ENCODE measurements at places on chromosomes 4 and X.

DNA sequence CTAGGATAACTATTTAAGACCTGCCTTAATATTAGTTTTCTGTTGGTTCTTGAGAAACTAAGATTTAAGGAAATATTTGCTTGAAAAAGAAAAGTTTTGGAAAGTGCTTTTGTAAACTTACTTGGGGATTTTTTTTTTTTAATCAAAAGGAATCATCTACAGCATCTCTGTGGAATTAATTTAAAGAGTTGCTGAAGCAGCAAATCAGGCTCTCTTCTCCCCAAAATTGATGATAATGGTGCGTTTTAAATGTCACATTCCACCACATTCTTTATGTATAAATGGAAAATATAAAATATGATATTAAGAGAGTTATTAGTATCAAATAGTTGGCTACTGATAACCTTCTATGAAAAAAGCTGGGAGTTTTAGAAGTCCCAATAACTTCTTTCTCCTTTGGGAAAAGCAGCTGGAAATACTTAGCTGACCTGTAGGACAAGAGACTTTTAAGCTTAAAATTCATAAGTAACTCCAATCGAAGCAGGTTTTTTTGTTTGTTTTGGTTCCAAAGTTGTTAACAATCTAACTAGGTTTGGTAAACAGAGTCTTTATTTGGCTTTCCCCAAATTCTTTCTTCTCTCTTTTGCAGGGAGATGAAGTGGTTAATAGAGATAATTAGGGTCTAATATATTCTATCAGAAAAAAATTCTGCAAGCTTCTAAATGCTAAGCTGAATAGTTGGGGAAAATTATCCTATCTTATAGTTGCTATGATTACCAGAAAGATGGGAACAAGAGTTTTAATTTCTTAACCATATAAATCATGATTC is 4.4 kb downstream of the KLF3 start:
- DNase-seq = no peak

GRCh38 chrX:6257025-6257424 is 28.4 kb upstream of the NLGN4X start:
- no peak for DNase-seq

DNA sequence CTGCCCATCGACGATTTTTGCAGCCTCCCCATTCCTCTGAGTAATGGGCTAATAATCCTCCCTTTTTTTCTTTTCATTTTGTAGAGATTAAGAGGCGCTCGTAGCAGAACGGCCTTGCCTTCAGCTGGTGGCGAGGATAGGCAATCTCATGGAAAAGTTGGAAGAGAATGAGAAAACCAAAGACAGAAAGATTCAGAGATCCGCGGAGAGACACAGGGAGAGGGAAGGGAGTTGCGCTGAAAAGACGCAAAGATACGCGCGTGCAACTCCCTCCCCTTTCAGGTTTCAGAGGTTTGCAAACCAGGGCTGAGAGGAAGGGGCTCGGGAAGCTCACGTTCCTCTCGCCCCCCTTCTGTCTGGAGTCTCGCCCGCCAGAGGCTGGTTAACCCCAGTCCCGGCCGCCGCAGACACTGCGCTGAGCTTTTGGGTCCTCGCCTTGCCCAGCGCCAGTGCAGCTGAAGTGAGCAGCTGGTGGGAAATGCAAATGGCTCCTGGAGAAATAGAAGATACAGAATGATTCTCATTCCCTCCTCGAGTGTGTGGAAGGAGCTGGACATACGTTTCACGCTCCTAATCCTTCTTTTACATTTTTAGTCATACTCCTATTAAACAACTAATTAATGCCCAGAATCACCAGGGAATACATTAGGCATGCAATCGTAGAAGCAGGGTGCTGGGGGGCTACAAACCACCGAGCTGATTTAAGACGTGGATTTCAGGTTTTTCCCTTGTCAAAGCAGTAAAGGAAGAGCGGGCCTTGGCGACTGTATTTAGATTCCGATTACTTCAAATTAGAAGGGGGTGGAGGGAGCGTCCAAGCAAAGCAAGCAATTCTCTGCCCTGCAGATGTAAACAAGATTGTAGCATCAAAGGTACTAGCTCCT is 16.6 kb upstream of the PITX2 start:
- no peak for DNase-seq

DNA sequence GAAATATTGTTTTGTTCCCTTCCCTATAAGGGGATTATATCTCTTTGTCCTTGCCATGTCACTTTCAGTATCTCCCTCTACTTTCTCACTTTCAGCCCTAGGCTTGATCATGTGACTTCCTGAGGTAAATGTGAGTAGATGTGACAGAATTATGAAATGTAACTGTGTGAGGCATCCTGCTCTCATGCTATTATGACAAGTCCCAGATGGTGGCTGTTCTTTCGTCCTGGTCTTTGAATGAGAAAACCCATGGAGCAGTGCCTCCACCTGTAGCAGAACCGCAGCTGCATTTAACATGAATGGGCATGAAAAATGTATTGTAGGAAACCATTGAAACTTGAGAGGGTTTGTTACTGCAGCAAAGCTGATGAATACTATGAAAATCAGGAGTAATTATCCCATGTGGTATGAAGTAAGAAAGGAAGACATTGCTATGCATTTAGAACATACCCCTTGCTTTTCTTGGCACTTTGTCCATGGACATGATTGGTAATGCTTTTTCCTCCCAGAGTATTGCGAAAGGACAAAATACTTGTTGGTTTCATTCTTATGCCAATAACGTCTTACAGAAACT is 202.2 kb upstream of the GPRIN3 start:
- no peak for DNase-seq

DNA sequence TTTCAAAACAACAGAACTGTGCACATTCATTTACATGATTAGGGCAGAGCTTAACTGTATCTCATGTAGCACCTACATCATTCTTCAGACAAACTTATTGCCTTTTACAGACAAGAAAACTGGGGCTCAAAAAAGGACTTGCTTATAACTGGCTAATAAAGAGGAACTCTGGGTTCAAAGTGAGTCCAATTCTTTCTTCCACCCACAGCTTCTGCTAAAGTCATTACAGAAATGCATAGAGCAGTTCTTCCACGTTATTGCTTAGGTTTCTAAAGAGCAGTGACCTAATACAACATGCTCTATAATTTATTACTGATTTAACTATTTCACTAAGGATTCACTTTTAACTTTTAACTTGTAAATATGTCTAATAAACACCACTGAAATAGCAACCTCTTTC is 60.6 kb downstream of the ELOVL6 start:
- no peak for DNase-seq

DNA sequence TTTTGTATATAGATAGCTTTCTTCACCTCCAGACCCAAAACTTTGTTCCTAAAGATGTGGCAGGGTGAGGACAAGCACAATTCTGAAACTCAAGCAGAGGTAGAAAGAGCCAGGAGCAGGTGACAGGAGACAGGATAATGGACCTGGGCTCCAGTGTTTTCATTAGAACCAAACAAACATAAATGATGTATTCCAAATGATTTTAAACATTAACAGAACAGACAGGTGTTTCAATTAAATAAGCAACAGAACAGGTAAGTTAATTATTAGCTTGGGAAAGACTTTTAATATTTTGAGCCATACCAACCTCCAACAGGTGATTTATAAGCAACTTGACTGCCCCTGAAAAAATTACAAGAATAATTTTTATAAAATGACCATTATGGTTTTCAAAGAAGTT is 459.4 kb upstream of the LCORL start:
- no peak for DNase-seq

DNA sequence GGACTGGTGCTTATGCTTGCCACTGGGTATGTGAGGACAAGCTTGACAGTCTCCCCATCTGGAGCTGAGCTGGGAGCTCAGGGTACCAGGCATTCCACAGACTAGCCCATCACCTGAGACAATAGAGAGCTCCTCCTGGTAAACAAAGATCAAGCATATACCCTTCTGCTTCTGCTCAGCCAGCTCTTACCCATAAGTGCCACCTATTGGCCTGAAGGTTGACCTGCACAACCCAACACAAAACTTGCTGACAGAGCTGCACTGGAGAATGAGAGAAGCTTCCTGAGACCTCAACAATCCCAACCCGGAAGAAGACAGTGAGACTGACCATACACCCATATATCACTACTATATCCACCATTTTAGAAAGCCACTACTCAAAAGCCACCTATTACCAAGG is 1049.2 kb upstream of the INTU start:
- no peak for DNase-seq

- no peak for DNase-seq
Measured at GRCh38 chr4:96525898-96526297, 686.0 kb downstream of the PDHA2 start.

- no peak for DNase-seq
Measured at GRCh38 chrX:40446921-40447320, 133.8 kb upstream of the ATP6AP2 start.

DNA sequence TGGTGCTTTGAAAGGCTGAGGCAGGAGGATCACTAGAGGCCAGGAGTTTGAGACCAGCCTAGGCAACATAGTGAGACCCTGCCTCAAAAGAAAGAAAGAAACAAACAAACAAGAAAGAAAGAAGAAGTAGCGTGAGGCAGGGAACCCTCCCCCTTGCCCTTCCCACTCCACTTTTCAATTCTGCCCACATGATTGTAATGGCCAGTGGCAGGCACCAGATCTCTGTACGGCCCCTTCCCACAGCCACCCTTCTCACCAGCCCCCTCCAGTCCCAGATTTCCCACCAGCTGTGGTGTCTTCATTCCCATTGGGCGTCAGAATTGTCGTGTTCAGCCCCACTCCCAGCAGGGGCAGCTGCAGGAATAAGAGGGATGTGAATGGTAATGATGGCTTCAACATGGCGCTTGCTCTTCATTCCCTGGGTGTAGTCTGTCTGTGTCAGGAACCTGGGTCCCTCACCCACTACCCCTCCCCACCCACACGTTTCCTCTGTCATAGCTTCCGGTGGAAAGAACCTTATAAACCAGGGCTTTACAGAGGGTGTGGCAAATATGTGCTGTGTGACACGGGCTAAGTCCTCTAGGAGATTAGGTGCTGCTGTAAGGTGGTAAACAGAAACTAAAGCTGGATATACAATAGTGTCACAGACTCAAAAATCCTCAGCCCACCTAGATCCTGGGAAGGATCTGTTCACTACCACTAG is at the start of gene IL2RG:
TSS of gene IL2RG (minus strand) at position 437 of the 703 bp plus-strand sequence. CDS start at position 399, 38 bp downstream.
- DNase-seq = no peak

DNA sequence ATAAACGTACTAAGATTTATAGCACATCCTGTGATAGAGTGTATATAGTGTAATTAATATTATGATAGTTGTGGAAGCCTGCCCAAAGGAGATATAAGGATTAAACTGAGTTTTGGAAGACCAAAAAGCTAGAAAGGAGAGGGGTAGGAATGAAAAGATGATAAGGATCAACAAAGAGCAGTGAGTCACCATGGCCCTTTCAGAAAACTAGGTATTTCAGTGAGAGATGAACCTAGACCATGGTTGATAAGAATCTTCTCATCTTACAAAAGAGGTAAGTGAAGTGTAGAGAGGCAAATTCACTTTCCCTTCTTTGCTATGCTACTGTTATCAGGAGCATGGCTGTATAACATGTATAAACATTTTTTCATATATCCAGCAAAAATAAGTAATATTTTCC is 133.8 kb upstream of the PLAC1 start:
- no peak for DNase-seq

DNA sequence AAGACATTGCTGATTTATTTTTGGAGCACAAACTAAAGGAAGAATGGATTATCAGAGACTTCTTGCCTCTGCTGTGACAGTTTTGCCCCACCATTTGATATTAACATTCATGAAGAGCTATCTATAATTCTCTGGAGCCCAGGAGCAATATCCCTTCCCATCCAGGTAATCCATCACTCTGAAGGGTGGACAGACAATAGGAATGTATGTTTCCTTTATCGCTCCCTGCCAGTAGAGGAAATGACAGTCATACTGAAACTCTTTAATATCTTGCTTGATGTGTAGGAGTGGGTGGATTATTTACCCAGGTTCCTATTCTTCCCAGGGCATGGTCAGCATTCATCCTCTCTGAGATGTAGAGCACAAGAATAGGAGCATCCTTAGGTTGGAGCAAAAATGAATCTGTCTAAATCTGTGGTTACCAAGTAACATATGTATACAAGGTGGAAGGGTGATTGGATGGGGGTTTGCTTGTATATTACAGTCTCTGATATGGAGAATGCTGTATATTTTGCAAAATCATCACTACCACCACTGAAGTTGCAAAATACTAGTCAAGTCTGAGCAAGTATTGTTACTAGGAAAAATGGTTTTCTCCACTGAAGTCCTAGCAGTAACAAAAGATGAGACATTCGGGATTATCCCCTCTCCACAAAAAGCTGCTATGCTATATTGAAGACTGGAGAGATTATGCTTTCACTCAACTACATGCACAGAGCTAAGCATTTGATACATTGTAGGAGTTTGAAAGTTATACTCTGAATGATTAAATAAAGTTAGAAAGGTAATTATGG is 151.6 kb downstream of the CBLL2 start:
- no peak for DNase-seq

DNA sequence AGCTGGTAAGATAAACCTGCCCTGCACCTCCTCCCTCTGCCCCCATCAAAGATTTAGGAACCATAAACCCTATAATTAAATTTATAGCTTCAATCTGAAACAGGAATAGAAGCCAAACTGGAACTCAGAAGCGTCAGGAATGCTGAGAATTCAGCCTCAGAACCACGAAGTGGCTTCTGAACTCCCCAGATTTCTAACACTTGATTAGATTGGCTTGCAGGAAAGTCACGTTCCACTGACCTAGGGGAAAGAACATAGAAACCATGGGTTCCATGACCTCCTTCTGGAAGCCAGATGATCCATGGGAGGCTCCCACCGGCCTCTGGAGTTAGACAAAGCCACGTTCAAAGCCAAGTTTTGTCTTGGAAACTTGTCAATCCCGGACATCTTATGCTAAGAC is 356.5 kb downstream of the MID1IP1 start:
- DNase-seq = no peak

GRCh38 chr4:126850286-126850685 is 782.5 kb upstream of the INTU start:
- DNase-seq = no peak

- DNase-seq = no peak
Measured at GRCh38 chr4:911871-912490, 20.1 kb downstream of the GAK start.

DNA sequence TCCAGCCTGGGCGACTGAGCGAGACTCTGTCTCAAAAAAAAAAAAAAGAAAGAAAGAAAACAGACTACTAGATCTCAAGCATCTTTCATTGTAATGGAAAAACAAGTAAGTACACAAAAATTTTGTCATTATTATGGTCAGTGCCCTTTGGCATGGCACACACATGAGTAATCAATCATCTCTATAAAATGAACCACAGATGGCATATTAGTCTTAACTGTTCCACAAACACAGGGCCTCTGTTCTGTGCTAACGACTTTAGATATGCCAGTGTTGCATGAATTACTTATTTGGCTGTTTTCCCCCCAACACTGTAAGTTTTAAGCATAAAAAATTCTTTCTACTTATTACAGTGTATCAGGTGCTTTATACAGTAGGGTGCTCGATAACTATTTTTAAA is 90.4 kb downstream of the COX7B2 start:
- DNase-seq = no peak

- no peak for DNase-seq
Measured at GRCh38 chr4:81508411-81509185, 36.9 kb upstream of the RASGEF1B start.

DNA sequence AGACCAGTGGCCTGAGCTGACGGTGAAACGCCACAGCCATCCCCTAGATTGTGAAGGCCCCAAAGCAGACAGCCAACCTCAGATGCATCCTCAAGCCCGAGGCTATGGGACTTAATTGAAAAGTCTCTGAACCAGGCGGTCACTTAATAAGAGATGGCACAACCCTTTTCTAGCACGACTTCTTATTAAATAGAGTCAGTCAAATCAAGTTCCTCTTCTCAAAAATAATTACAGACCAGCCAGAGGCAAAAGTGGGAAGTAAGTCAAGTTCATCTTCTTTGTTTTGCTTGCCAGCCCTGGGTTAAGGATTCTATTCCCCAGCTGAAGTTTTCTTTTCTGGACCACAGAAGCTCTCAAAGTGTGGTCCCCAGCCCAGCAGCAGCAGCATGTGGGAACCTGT is 9.7 kb upstream of the SH3KBP1 start:
- DNase-seq = no peak
